ENCODE measurements at places on chromosomes 2 and 18.

DNA sequence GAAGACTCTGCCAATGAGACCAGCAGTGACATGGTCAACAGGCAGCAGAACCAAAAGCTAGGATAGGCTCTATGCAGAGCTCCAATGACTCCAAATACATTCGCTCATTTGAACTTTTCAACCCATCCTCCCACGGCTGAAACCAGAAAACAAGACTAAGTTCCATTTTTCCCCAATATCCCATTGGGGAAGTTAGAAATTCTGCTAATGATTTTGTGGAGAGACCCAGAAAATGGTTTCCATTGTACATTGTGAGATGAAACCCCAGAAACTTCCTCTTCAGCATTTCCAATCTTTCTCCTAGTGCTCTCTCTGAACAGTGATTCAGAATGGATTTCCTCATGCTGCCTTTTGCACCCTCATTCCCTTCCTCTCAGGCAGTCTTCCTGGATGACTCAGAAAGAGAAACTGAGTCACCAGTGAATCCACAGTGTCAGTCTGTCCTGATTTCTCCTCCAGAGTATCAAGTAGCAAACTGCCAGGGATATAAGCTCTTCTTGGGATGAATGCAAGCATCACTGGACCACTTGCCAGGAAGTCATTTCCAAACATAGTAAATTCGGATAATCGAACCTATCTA, 467.7 kb upstream of the ID2 start:
- DNase-seq: no peak

DNA sequence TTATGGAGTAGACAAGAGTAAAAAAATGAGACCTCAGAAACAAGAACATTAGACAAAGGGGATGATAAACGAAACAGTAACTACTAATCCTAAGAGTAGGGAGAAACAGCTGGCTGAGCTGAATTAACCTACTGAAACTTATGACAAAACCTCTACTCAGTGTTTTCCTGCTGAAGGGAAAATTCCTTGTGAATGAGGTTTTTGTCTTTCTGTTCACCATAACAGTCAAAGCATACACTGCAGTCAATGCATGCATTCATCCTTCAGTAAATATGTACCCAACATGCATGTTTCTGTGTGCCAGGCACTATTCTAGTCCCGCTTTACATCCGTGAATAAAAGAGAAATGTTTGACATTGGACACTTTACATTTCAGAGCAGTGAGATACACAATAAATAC, 805.6 kb upstream of the KLHL29 start:
- DNase-seq: no peak

GRCh38 chr2:178756843-178757242, 50.4 kb downstream of the TTN start:
- DNase-seq: no peak

DNA sequence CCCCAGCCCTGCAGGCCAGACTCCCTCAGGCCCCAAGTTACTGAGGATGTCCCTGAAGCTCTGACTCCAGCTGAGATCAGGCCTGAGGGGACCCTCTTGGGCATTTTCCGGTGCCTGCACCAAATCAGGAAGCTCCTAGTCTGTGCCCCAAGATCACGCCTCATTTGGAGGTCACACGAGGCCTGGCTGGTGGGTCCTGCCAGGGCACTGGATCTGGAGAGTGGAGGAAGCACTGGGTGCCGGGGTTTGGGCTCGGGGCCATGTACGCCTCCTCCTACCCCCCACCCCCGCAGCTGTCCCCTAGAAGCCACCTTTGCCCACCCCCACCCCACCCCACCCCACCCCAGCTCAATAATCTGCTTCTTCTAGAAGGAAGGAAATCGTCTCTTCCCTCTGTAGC, 16.2 kb downstream of the SH2D6 start:
- no peak for DNase-seq

DNA sequence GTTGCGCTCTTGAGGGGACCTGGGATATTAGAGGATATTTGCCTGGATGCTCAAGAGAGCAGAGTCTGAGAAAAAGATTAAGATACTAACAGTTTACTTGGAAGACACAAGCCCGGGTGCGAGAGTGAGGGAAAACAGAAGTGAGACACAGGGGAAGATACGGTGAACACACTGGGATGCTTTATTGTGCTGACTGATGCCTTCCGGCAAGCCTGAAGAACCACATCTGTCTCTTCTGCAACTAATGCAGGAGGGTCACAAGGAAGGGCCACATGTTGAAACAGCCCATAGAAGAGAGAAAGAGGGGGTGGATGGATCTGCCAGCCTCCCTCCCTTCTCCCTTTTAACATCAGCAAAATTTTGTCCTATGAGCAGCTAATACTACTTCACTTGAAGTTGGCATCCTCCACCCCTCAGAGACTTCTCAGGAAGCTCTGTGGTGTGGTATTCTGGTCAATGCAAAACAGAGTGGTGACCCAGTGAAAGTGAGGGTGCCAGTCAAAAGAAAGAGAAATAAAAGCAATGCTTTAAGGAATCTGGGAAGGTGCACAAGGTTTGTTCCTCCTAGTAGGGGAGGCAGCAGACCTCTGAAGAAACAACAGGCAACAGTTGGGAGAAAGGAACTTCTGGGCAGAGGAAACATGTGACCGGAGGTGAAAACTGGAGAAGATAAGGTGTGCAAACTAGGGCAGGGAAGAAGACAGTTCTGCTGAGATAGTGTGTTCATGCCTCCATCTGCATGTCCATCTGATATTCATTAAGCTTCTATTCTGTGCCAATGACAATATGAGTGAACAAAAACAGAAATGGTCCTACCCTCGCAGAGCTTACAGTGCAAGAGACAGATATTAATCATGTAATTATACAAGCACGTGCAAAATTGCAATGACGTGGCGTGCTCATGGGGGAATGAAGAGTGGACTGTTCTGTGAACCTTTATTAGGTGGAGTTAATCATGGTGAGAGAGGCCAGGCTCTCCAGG, 107.1 kb downstream of the LYPD6B start:
- no peak for DNase-seq

DNA sequence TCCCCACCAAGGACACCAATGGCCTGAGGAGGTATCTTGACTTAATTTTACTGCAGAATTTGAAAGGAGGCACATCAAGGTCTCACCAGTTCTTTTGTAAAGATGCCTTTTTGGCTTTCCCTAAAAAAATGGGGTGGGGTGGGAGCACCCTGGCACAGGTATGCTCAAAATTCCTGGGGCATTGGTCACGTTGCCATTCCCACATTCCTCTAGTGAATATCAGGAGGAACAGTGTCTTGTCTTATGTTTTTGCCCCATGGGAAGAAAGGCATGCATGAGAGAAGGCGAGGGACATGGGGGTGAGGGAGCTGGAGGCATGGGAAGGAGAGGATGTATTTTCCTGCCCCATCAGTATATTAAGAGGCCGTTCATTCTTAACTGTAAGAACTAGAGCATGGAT, 275.3 kb downstream of the CMPK2 start:
- DNase-seq: no peak

DNA sequence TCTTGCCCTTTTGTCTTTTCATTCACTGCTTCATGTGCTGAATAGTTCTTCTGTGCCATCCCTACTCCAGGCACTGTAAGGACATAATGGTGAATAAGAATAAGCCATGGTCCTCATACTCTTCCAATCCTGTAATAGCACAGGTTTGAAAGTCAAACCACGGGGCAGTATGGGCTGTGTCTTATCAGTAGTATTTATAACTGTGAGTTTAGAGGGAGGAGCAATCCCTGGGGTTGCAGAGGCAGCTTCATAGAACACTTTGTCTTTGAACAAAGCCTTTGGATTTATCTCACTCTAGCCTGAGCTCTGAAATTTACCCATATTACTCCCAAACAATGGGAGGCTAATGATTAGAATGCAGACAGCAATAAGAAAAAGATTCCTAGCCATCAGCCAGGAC, 30.2 kb upstream of the ALK start:
- no peak for DNase-seq

- DNase-seq: no peak
Observed at GRCh38 chr2:190843890-190844699, 36.5 kb upstream of the GLS start.

DNA sequence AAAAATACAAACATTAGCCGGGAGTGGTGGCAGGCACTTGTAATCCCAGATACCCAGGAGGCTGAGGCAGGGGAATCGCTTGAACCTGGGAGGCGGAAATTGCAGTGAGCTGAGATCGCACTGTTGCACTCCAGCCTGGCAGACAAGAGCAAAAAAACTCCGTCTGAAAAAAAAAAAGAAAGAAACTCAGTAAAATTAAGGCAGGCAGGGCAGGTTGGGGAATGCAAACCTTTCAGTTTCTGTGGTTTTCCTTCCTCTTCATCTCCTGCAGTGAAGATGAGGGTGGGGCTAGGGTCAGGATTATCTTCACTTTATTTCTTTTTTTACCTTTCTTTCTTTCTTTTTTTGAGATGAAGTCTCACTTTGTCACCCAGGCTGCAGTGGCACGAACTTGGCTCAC, 43.2 kb upstream of the PSME4 start:
- DNase-seq: no peak

- no peak for DNase-seq
Observed at GRCh38 chr2:226913641-226914040, 77.8 kb downstream of the RHBDD1 start.

GRCh38 chr2:152894051-152894450, 175.6 kb downstream of the ARL6IP6 start:
- DNase-seq: no peak

DNA sequence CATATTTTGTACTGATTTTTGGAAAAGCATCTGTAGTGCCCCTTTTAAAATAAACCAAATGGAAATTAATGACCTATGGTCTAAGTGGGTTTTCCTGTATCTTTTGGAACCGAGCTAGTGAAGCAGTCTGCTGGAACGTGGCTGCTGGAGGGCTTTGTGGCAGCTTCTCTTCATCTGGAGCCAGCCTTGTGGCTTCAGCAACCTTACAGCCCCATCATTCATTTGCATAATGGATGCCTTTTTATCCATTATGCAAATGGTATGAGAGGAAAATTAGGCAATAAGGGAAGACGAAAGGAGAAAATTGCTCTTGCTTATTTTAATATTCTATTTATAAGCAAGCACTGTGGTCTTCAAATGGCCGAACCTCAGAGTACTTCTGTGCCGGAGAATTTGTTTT, 421.0 kb downstream of the PARD3B start:
- no peak for DNase-seq
